ENCODE measurements at places on chromosomes 16 and 17.

- no peak for DNase-seq
Observed at GRCh38 chr17:79792341-79792871, 4.5 kb downstream of the CBX8 start.

GRCh38 chr17:80145076-80146075 lies 1.6 kb downstream of the EIF4A3 start:
- DNase-seq = no peak

- no peak for DNase-seq
Observed at GRCh38 chr17:29956225-29956624, 14.8 kb downstream of the EFCAB5 start.

DNA sequence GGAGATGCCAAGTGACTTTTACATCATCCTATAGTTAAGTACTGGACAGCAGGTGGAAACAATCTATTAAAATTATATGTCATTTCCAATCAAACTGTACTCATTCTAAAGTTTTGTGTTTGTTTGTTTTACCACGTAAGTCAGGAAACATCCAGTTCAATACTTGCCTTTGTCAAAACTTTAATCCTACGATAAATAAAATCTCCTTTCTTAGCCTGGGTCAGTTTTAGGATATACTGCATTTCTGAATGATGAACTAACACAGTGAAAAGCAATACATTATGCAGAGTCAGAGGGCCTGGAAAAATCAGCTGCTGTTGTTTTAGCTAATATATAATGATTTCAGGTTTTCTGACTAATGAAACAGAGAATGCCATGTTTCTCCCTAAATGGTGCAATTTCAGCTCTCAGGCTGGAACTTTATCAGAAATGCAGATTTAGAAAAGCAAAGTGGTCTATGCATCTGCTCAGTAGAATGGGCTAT lies 756.4 kb downstream of the CDH11 start:
- no peak for DNase-seq

DNA sequence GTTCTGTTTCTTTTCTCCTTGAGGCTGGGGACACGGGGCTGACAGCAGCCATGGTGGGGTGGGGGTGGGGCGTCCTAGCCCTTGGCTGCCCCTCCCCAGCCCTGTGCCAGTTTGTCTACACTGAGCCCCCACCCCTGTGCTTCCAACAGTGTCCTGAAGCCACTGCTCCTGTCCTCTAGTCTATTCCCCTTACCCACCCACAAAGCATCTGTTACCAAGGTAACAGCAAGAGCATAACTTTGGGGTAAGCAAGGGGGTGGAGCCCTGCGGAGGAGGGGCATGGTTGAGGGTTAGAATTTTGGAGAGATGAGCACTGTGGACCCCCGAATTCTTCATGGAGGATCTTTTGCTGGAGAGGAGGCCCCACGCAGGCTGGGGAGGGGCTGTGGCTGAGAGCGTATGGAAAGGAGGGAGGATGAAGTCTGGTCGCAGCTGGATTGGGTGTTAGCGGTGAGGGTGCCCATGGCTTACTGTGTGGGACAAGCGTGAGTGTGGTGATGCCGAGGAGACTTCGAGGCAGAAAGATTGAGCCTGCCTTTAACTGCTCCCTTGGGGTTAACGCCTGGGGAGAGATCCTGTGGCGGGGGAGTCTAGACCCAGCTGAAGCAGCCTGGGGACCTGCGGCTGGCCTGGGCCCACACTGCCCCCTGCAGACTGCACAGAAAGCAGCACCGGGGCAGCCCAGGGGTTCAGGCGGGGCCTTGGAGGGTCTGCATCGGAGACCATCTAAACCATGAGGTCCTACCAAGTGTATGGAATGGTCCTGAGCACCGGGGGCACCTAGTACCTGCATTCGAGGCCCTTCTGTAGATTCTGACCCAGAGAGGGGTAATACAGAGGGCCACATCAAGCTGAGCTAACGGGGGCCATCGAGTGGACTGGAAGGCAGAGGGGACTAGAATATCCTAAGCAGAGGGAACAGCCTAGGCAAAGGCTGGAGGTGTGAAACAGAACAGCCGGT lies 6.1 kb upstream of the STAC2 start:
- DNase-seq = peak; percentile 49

- DNase-seq = peak; percentile 36
Observed at GRCh38 chr17:28871056-28871579, 16.3 kb downstream of the ERAL1 start.

DNA sequence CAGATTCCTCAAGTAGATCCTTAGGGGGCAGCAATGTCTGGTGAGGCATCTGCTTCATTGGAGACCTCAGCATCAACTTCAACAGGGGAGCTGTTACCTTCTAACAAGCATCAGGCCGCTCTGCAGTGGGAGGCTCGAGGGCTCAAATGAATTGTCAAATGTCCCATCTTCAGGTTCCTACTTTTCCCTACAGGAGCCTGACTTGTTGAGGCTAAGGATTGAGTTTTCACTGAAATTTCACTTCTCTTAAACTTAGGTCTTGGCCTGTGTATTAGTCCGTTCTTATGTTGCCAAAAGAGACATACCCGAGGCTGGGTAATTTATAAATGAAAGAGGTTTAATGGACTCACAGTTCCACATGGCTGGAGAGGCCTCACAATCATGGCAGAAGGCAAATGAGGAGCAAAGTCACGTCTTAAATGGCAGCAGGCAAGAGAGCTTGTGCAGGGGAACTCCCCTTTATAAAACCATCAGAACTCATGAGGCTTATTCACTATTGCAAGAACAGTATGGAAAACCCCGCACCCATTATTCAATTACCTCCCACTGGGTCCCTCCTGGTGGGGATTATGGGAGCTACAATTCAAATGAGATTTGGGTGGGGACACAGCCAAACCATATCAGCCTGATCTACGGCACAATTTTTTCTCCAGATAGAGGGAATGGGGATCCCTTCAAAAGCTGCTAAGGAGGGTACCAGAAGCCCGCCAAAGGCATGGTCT lies 5.1 kb upstream of the CD300LD start:
- no peak for DNase-seq

GRCh38 chr16:83713597-83713996 lies 94.2 kb upstream of the HSBP1 start:
- DNase-seq = no peak

DNA sequence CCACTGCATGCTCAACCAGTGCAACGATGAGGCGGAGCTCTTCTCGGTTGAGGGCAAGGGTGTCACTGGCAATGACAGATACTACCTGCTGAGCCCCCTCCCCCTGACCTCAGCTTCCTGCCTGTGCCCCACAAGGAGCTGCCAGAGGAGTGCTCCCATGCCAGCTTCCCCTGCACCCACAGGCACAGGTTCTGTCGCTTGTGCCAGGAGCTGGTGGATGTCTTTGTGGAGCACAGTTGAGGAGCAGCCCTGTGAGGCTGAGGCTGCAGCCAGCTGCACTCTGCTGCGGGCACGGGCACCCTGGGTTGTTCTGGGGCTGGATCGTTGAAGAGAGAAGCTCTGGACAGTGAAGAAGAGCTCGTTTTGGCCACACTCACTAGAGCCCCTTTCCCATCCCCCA lies 165.3 kb upstream of the ZNF267 start:
- no peak for DNase-seq

- DNase-seq = no peak
Observed at GRCh38 chr17:2202996-2203575, 100.5 kb downstream of the SMG6 start.

- DNase-seq = no peak
Observed at GRCh38 chr17:300881-301280, 51.7 kb downstream of the RPH3AL start.

DNA sequence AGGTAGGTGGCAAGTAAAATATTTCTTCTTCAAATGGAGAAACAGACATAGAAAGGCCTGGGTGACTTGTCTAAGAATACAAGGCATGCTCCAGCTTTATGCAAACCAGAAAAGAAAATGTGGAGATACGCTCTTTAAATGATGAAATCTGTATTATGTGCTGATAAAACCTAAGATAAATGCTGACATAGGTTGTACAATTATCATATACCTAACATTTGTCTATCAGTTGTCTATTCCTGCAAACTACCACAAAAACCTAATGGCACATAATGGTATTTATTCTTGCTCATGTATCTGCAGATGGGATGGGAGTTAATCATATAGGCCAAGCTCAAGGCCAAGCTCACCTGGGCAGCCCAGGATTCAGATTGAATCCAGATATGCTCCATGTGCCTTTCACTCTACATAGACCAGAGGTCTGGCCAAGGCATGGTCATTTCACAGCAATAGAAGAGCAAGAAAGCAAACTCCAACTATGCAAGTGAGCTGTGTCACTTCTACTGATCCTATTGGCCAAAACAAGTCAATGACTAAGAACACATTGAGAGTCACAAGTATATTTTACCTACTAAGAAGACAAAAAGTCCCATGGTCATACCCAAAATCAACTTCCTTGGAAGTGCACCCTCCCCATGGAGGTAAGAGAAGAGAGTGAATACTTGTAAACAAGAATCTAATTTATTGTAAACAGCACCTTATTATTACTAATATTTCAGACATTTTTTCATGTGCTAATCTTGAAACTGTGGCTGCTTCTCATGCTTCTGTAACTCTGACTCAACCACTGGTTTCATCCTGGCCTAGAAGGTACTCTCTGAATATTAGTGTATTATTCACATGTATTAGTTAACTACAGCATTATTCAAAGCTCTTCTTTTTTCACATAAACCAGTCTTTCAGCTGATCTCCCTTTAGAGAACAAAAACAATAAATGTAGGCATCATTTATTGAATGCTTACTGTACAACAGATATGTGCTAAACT lies 270.7 kb upstream of the SOX9 start:
- no peak for DNase-seq

- DNase-seq = no peak
Observed at GRCh38 chr16:19757762-19758595, 39.9 kb downstream of the IQCK start.

DNA sequence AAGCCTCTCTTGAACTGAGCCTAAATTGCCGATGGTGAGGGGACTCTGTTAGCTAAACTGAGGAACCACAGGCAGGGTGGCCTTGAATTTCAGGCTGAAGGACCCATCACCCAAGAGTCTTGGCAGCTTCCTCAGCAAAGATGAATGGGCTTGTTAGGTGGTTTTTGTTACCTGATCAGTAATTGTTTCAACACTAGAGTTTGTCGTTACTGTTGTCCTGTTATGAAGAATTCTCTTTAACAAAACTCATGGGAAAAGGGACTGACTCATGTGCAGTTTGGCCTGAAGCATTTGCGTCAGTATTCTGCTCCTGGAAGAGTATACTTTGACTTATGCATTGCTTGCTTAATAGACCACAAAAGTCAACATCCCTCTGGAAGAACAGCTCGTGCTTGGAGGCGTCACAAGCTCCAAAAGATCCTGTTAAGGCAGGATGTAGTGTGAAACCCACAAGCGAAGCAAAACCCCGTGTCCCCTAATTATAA lies 206.0 kb downstream of the IRX3 start:
- no peak for DNase-seq

DNA sequence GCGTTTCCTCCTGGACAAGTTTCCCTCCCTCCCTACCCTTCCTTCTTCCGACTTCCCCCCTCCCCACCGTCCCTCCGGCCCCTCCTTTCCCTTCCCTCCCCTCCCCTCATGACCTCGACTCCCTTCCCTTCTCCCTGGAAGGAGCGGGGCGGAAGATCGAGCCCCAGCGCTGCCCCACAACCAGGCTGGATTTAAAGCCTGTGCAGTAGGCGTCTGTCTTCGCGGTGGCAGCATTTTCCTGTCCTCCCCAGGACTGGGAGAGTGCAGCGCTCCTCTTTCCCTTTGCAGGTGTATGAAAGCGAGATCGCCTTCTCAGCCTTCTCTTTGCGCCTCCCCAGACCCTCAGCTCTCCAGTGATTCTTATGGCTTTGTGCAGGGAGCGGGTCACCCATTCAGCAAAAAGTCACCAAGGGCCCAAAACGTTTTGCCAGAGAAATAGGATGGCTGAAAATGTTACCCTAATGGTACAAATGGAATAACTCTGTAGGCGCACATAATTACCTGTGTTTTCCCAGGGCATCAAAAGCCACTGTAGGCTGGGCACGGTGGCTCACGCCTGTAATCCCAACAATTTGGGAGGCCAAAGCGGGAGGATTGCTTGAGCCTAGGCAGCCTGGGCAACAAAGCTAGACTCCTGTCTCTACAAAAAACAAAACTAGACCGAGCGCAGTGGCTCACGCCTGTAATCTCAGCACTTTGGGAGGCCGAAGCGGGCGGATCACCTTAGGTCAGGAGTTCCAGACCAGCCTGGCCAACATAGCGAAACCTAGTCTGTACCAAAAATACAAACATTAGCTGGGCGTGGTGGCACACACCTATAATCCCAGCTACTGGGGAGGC lies 40.8 kb downstream of the SLFN12L start:
- DNase-seq = no peak

DNA sequence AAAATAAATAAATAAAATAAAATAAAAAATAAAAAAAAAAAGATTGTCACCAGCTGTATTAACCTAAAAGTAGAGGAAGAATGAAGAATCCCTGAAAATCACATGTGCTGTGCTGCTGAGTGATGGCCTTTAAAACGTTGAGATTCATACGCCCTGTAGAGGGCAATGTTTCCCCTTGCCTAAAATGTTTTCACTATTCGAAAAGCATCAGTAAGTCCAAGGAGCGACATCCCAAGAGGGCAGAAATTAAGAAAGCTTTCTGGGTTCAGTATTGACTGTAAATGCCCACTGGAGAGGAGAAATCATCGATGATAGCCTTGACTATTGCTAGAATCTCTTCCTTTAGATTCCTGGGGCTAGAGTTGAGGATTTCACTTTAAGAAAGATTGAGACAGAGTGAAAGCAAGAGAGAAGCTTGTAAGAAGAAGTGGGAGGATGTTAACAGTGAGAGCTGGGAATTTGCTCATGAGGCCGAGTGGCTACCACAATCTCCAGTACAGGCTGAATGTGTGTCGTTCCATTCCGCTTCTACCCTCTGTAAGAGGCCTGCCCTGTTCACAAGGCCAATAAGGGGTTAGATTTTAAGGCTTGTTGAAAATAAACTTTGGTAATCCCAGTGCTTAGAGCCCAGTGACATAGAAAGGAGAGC lies 170.8 kb upstream of the FAM20A start:
- DNase-seq = peak; percentile 18

DNA sequence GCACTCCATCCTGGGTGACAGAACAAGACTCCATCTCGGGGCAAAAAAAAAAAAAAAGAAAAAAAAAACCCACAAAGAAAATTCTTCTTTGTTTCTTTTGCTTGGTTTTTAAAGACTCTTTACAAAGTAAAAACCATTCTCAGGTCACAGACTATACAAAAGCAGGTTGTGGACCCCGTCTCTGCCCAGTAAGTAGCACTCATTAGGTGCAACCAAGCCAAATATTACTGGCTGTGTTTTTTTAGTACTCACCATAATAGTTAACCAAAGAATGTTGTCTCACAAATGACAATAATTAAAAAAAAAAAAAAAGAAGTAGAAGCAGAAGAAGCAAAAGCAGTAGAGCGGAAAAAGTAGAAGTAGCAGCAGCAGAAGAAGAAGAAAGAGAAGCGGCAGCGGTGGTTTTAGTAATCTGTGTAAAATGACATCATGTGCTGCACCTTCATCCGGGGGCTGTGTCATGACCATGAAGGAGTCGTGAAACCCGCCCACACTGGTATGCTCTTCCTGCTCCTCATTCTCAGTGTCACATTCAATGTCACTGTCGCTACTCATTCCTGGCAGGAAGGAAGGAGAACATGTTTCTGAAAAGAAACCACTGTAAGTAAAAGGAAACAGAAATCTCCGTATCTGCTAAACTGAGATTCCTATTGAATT lies 105.4 kb downstream of the TRIM37 start:
- peak; percentile 79 for DNase-seq
